ENCODE measurements at places on chromosomes 7 and 10. TPM values are rescaled to one million over a fixed set of nuclear protein-coding genes. Genes with fewer than 3 reads are reported as not detected.

UPK3B gene
- 0.22 TPM for total RNA-seq

DNA sequence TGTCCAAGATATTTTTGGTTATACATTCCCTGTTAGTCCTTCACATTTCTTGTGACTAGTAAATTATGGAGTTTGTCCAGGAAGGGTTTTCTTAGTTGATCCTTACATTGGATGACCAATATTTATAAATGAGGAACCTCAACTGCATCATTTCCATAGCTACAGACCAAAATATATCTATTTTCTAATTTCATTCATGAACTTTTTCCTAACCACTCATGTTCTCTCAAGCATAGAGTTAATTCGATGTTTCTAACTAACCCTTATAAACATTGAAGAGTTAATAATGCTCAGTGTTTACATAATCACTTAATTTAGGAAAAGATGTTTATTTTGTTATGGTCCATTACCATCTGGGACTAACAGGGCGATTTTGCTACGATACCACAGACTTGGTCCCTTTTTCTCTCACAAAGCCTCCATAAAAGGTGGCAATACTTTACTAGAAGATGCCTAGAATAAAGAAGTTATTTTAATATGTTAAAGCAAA is 591.0 kb downstream of the MAGI2 start:
- DNase-seq: no peak

DNA sequence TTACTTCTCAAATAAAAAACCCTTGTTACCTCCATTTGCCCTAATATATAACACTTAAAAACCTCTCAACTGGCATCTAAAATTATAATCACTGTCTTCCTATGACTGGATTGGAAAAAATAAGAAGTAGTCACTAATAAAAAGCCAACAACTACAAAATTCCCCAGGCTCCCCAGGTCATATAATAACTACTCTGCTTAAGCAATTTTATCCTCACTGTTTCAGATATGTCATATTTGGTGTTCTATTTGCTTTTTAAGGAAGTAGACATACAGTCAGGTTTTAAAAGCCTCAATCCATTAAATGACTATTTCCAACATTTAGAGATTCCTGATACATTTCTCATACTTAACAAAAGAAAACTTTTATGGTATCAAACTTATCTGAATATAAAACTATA is 2.4 kb downstream of the H2AZ2 start:
- DNase-seq: no peak

GRCh38 chr10:104123397-104123796 is 1.4 kb downstream of the SFR1 start:
- no peak for DNase-seq

C10orf105 gene
- 0.05 TPM for total RNA-seq

SAMD9 gene
- 2.7 TPM for total RNA-seq

INPP5A gene
- total RNA-seq: 99.1 TPM

Measured in Right ventricle myocardium superior (tissue), 1 donor.